Testis (tissue), 5 donors: ENCODE measurements at places on chromosomes 16 and 17. TPM values are rescaled to one million over a fixed set of nuclear protein-coding genes. Genes with fewer than 3 reads are reported as not detected.

- no peak for DNase-seq
These were observed 22.7 kb downstream of the TBX4 start for GRCh38 chr17:61474934-61475333.

DNA sequence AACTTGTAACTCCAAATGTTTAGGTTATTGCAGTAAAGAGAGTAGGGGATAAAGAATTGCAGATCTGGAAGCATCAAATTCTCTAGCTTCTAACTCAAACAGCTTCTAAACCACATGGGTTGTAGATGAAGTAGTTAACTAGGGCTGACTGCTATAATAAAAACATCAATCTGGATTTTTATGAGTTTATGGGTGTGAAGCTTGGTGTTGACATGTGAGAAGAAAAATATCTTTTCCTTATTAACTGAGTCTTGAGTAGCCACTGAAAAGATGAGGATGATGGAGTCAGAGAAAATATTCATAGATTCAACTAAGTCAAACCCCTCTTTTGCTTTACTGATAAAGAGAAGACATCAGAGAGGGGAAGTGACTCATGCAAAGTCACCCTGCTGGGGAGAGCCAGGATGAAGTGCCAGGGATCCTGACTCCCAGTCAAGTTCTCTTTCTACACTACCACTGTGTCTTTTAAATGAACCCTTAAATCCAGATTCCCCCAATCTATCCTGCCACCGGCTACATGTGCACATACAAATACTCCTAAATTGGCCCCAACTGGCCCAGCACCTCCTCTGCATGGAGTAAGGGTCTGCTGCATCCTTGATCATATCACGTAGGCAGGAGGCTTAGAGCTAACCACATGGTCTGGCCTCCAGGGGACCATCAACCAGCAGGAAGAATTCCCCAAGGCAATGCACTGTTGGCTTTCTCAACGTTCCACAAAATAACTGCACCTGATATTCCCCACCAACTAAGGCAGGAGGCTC lies 264.0 kb upstream of the CCL2 start:
- DNase-seq, result no peak

DNA sequence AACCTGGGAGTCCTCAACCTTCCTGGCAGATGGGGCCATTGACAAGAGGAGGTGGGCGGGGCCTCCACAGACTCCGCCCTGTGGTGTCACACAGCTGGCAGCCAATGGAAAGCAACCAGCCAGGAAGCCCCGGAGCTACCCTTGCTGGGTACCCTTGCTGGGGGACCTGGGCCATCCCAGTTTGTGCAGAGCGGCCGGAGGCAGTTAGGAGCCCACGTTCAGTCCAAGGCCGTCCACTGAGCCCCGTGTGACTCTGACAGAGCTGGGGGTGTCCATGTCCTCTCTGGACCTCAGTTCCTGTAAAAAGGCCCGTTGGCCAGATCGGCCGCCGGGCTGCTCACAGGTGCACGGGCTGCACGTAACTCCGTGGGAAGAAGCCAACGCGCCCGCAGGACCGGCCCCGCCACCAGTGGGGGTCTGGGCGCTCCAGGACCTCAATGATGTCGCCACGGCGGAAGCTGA lies 17.1 kb upstream of the FAM83G start:
- peak; percentile 69 for DNase-seq

DNA sequence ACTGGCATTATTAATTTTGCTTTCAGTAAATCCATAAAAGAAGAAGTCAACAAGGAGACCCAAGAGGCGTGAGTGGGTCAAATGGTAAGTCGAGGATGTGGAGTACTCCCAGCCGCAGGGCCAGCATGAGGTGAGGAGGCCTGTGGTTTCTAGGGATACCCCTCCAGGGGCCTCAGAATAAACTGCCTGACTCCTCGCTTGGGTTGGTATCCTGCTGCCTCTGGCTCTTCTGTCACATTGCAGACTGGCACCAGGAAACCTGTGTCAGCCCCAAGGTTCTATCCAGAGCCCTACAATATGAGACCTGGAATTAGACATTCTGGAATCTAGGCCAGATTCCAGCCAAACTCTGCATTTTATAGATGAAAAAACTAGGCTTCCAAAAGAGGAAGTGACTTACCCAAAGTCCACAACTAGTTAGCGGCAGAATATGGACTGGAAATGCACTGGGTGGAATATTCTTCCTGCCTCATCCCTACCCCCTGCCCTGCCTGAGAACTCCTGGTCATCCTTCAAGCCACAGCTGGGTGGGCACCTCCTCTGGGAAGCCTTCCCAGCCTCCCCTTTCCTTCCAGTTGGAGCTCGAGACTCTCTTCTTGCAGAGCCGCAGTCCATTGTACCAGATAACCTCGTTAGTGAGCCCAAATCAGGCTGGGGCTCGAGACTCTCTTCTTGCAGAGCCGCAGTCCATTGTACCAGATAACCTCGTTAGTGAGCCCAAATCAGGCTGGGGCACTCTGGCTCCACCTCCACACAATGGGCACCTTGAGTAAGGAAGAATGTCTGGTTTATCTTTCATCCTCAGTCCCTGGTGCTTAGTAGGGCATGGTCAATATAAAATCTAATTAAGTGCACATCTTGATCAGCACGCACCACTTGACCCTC lies 22.6 kb downstream of the C17orf67 start:
- DNase-seq, result no peak

The ASB16 gene
- 5.7 TPM for total RNA-seq

DNA sequence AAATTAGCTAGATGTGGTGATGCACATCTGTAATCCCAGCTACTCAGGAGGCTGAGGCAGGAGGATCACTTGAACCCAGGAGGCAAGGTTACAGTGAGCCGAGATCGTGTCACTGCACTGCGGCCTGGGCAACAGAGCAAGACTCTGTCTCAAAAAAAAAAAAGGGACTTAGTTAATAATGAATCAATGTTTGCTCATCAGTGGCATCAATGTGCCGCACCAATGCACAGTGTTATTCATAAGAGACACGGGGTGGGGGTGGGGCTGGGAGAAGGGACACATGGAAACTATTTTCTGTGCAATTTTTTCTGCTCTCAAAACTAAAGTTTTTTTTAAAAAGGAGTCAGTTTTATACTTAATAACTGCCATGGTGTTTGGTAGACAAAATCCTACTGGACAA lies 6.8 kb upstream of the ATP2C2 start:
- DNase-seq, result no peak

The PRCD gene
- 3.8 TPM for total RNA-seq

GRCh38 chr17:9064311-9064834 lies 43.1 kb downstream of the NTN1 start:
- DNase-seq, result no peak

GRCh38 chr17:560432-560873 lies 154.2 kb downstream of the VPS53 start:
- no peak for DNase-seq

- DNase-seq, result no peak
These were observed 9.7 kb upstream of the ZFP1 start for GRCh38 chr16:75138636-75139035.

- DNase-seq, result no peak
These were observed 117.7 kb upstream of the ELAC2 start for GRCh38 chr17:13135506-13135905.

- DNase-seq, result no peak
These were observed 4.2 kb downstream of the CYTH1 start for GRCh38 chr17:78777881-78778280.

GRCh38 chr16:53743149-53743566 lies 39.2 kb downstream of the FTO start:
- no peak for DNase-seq

- peak; percentile 57 for DNase-seq
These were observed 44.4 kb downstream of the PPL start for GRCh38 chr16:4892361-4893102.

DNA sequence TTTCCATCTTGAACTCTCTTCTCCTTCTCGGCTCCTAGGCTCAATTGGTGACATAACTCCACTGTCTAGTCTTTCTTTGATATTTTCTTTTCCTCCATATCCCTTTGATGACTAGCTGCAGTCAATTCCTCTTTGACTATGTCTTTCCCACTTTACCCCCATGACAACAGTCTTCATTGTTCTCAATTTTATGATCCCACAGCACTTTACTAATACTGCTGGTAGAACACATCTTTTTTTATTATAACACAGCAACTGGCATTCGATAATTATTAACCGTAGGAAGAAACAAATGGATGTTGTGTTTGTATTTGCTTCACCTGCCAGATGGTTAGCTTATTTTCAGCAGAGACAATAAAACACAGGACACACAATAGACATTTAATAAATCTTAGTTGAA lies 1.3 kb downstream of the KRTAP3-3 start:
- DNase-seq, result no peak

The OR2C1 gene
- 0.39 TPM for total RNA-seq

The COPS3 gene
- total RNA-seq, result 134 TPM

DNA sequence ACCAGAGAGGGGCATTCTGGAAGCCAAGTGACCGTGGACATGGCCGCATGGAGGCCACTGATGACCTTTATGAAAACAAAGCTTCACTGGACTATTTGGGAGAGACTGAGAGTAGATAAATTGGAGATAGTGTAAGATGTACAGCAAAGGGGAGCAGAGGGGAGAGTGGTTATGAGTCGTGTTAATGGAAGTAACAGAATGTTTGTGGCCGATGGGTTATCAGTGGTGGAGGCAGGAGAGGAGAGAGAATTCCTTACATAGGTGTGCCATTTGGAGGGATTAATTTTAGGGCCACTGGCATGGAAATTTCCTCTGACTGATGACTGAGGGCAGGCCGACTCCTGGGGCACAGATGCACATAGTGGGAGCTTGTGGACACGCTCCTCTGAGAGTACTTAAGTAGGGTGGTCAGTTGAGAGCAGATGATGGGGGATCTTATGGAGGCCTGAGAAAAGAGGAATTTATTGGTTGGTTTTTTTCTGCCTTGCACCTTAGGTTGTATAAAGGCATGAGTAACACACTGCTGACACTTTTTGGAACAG lies 19.2 kb downstream of the PRPSAP2 start:
- no peak for DNase-seq

DNA sequence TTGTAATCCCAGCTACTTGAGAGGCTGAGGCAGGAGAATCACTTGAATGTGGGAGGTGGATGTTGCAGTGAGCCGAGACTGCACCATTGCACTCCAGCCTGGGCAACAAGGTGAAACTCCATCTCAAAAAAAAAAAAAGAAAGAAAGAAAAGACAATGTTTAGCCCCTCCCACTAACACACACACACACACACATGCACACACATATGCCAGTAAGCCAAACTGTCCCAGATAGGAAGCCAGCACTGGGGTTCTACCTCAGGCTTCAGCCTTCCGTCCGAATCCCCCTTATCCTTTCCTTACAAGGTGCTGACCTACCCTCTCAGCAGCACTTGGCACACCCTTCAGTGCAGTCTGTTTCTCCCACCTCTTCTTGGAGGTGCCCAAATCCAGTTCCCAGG lies 8.7 kb upstream of the KCNH6 start:
- no peak for DNase-seq

The ZSCAN10 gene
- total RNA-seq, result 0.79 TPM

DNA sequence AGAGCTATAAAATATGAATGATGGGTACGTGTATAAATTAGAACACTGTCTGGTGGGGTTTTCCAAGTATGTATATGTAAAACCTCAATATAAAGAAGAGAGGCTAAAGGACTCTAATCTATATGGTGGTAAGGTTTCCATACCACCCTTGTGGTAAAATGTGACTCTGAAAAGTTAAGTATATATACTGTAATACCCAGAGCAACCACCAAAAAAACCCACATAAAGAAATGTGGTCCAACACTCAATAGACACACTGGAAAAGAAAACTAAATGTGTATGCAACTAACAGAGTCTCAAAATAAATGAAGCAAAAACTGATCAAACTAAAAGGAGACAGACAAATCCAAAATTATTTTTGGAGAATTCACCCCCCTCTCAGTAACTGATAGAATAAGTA lies 72.2 kb downstream of the XPO6 start:
- no peak for DNase-seq
